ENCODE measurements at places on chromosomes 1 and 21. TPM values are rescaled to one million over a fixed set of nuclear protein-coding genes. Genes with fewer than 3 reads are reported as not detected.

GRCh38 chr1:226733304-226733703 is 5.8 kb downstream of the ITPKB start:
- no peak for DNase-seq

DNA sequence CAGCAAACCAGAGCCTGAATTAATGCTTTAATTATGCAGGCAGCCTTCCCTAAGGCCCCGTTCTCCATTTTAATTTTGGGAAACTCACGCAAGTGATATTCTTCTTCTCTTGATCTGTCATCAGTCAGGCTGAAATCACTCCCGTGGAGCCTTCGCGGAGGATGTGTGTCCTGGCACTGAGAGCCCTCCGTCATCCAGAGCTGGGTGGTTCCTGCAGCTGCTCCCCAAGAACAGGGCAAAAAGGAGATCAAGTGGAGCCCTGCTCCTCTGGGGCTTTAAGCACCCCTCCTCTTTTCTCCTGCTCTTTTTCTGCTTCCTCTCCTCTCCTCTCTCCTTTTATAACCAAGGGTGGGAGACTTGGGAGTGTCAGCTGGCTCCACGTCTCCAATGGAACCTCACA is 133.2 kb upstream of the CACNA1E start:
- no peak for DNase-seq

DNA sequence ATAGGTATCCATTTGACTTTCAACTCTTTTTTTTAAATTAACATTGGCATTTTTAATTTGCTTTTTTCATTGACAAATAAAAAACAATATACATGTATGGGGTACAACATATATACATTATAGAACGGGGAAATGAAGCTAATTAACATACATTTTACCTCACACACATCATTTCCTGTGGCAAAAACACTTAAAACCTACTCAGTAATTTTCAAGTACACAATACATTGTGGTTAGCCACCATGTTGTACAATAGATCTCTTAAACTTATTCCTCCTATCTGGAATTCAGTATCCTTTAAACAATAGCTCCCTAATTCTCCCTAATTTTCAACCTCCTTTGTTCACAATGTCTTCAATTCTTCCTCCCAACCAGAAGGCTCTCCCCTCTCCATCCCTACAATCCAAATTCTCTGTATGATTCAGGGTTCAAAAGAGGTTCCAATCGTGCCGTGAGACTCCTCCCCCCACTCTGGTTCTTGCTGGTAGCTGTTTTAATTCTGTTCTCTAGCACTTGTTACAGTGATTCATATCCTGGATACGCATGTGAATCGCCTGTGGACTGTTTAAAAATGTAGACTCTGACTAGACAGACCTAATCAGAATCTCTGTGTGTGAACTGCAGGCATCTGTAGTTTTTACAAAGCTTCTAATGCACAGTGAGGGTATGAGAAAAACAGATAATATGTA is 87.6 kb upstream of the DUSP10 start:
- no peak for DNase-seq

DNA sequence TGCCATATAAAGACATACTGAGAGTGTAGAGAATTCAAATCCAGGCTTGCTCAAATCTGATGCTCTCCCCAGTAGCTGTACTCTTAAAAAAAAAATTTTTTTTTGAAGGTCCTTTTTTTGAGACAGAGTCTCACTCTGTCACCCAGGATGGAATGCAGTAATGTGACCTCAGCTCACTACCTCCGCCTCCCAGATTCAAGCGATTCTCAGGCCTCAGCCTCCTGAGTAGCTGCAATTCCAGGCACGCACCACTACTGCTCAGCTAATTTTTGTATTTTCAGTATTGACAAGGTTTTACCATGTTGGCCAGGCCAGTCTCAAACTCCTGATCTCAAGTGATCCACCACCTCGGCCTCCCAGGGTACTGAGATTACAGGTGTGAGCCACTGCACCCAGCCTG is 28.7 kb downstream of the STYXL2 start:
- DNase-seq, result no peak

GRCh38 chr1:39886757-39887231 is 3.5 kb upstream of the TRIT1 start:
- no peak for DNase-seq

- DNase-seq, result no peak
These were observed 238.3 kb downstream of the PAPPA2 start for GRCh38 chr1:176701151-176701866.

- DNase-seq, result no peak
These were observed 141.9 kb upstream of the UBE2U start for GRCh38 chr1:64061430-64062104.

GRCh38 chr1:193543259-193543658 is 356.8 kb upstream of the B3GALT2 start:
- no peak for DNase-seq

DNA sequence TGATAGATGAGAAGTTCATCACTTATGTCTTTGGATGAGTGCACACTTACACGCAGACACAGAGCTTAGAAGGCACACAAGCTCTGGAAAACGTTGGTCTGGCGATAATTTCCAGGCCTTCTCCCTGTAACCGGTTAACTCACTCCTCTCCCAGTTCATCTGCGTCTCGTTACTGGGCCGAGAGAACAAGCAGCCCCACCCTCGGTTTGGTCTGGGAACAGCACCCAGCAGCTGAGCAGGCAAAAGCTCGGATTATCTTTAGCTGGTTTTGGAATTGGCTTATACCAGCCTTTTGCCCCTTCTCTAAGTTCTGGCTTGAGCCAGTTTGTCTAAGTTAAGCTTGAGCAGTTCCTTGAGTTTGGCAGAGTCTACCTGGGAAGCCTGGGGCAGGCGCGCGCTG is 27.3 kb upstream of the COL6A1 start:
- no peak for DNase-seq

DNA sequence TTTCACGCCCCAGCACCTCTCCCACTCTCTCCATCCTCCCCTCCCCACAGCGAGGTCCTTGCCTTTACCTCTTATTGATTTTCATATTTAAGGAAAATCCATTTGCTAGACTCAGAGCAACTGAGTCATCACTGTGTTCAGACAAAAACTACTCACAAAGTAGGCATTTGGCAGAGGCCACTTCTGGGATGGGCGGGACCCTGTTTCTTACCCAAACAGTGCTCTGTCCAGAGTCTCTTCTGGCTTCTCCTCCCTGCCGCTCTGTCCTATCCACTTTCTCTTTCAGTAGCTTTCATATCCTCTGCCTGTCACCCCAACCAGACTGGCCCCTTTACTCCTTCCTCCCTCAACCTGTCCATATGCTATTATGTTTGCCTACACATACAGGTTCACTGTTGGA is 2.4 kb upstream of the NAV1 start:
- DNase-seq, result no peak

DNA sequence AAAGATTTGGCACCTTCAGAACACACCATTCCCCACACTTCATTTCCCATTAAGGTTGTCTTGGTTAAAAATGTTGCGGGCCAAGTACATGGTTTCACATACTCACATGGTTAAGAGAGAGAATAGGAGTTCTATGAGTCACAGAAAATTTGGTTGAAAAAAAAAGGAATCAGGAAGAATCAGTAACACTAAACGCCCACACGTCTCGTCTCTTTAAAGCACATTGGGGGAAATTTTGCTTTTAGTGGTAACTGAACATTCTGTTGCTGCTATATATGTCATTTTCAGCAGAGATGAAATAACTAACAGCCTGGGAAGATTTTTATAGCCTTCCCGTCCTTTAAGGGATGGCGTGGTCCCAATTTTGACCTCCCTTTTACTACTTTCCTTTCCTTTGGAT is 132.9 kb upstream of the ERG start:
- DNase-seq, result no peak

Gene SFT2D2
- total RNA-seq, result 74.4 TPM

Gene CHD5
- total RNA-seq, result 0.09 TPM

Gene PPM1J
- 1.8 TPM for total RNA-seq

All from sciatic nerve (tissue), 2 donors.